ENCODE measurements at places on chromosomes 6 and 20.

DNA sequence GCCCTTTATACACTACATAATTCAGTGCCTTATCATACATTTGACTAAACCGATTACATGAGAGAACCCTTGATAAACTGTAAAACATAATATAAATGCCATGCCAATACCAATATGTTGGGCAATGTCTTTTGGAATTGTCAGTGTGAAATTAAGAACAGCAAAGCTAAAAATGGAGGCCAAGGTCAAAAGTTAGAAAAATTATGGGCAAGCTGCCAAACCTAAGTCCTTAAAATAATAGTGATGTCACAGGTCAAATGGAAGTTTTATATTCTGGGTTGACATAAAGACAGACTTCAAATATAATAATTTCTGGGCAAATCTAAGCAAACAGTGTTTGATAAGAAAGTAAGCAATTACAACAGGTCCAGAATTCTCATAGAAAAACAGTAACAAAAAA is 696.7 kb downstream of the RNF144B start:
- DNase-seq = no peak

DNA sequence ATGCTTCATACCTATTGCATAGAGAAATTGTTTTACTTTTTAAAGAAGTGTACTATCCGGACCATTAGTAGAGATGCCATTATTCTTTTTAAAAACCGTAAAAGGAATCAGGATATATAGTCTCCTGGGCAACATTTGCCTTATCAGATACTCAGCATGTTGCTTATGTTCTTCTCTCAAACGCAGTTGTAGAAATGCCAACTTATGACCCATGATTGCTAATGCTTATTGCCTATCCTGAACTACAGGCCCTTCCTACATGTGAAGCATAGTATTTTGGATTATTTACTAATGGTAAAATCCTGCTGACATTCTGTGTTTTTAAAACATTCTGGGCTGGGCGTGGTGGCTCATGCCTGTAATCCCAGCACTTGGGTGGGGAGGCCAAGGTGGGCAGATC is 99.5 kb downstream of the FOXO3 start:
- no peak for DNase-seq

DNA sequence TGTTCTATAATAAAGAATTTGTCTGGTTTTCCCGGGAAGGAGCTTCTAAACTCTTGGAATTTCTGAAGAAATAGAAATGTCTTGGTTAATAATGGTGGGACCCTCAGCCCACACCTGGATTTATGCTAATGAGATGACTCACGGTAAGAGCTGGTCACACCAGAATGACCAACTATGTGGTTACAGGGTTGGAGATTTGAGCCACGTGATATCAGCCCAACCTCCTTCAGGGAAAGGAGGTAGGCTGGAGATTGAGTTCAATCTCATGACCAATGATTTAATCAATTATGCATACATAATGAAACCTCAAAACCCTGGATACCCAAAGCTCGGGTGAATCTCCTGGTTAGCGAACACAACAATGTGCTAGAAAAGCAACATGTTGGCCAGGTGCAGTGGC is 22.1 kb upstream of the CDKN1A start:
- DNase-seq = no peak

DNA sequence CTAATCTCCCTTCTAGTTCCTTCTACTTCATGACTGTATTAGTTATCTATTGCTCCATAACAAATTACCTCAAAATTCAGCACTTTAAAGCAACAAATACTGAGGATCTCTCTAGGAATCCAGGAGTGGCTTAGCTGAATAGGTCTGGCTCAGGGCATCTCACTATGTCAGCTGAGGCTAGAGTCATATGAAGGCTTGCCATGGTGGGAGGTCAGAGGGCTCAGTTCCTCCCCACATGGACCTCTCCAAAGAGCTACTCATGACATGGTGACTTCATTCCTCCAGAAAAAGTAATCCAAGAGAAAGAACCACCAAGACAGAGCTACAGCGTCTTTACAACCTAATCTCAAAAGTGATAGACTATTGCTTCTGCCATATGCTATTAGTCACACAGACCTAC is 70.2 kb upstream of the PRND start:
- DNase-seq = no peak

DNA sequence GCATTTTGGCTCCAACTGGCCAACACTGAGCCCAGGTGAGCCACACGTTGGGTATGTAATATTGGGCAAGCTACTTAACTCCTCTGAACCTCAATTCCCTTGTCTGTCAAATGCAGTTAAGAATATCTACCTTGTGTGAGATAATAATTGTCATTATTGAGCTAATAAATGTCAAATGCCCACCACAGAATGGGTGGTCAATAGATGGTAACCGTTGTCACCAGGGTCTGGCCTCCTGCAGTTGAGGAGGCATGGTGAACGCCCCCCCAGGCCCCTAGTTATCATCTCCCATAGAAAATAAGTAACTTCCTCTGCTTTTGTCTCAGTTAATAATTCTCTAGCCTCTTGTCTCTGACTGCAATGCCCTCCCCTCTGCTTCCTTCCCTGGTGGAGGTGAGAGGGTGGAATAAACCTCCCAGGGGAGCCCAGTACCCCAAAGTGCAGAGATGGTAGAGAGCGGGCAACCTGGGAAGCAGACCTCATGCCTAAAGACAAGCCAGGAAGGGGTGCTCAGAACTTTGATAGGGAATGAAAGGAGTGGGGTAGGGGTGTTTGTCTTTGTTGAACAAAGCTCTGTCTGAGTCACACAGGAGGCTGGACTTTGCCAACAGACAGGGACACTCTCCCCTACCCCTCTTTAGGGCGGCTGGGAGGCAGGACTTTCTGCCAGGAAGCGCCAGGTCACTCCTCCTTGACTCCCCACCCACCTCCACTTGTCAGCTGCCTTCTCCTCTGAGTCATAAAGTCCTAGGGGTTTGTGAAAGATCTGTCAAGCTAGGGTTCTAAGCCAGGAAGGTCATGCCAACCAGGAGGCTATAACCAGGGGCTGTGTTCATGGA is 1.3 kb upstream of the UNC5CL start:
- no peak for DNase-seq

GRCh38 chr6:137903933-137904821 is 37.1 kb downstream of the TNFAIP3 start:
- DNase-seq = no peak

- no peak for DNase-seq
Observed at GRCh38 chr6:11500008-11500407, 37.5 kb upstream of the TMEM170B start.

DNA sequence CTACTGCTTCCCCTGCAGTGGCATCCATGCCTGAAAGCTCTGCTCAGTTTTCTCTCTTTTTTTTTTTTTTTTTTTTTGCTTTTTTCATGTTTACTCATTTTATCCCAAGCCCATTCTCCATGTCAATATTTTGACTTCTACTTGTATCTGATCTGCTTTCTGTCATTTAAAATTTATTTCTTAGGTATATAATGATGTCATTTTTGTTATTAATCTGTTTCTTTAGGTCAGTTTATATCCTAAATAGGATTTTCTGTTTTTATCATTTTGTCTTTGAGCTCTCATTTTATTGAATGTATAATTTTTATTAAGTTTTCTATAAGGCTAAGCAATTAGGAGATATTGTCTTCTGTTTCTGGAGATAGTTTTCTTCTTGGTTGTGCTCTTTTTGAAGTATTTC is 138.5 kb upstream of the PMEPA1 start:
- no peak for DNase-seq

DNA sequence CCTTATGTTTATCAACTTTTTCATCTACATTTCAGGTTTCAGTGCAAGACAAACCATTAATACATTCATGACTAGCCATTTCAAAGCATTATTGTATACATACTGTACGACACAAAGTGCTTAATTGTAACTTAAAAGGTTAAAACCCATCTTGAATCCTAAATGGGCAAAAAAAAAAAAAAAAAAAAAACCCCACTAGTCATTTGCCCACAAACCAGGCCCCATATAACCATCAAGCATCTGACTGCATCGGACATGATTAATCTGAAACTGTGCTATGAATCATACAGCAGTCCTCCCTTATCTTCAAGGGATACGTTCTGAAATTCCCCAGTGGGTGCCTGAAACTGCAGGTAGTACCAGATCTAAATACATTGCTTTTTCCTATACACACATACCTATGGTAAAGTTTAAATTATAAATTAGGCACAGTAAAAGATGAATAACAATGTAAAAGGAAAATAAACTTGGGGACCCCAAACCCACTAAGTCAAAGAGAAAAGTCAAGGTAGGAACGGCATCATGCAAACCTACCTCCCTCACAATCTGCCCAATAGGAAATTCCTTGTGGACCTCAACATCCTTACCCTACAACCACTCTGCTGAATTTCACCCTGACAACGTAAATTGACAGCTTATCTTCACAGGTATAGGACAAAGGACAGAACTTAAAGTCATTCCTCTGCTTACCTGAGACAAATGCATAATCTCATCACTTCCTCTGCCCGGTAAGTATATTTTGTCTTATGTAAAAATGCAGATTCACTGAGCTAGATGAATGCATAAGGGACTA is 14.3 kb downstream of the B4GALT5 start:
- no peak for DNase-seq

GRCh38 chr6:31354864-31355582 is 2.0 kb downstream of the HLA-B start:
- no peak for DNase-seq

DNA sequence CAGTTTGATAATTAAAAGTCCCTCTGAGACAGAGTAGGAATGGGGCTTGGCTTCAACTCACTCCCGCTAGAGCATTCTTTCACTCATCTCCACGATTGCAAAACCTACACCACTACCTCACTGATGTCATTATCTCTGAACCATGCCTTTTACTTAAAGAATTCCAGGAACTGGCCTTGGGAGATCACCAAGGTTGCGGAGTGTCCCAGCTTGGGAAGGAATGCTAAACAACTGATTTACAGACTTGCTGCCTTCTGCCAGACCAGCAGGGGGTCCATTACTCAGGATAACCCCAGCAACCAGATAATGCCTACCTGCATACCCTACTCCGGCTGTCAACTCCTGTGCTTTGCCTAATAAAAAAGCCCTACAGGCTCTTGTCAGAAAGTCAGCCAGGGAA is 102.2 kb upstream of the RALGAPA2 start:
- no peak for DNase-seq

DNA sequence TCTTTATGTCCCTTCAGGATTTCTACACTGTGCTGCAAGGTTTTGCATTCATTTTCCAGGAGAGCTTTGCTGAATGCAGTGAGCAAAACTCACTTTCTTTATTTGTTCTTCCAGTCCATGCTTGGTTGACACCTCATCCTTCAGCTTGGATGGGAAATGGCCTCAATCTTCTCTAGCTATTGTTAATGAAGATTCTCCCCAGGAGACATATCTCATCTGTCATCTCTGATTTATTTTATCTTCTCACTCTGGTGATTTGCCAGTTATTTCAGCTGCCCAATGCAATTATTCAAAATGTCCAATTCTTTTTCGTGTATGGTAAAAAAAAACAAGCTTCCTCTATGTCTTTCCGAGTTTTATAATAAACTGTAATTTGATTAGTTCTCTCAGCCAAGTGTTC is 77.9 kb upstream of the PAK5 start:
- no peak for DNase-seq

DNA sequence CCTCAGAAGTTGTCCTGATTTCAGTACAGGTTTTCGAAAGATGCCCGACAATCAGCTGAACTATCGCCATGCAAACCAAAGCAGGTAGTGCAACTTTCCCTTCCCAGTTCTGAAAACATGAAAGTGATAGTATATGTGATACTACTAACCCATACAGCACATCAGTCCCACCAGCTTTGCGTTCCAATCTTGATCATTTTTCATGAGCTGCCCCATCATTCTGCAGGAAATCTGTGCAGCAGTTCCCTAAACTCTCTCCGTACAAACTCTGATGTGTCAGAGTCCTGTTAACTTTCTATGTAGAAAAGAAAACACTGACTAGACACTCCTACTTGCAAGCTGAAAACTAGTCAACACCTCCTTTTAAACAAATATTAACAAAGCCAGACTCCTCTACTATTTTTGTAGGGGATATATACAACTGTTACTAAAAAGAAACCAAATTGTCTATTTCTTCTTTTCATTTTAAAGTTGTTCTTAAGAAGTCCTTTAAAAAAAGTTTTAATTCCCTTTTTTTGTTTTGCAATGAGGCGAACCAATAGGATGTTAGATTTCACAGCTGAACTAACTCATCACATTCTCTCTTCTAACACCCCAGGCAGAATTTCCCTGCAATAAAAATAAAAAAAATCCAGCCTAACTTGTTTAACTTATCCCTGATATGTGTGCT is 99.6 kb upstream of the DST start:
- DNase-seq = no peak

DNA sequence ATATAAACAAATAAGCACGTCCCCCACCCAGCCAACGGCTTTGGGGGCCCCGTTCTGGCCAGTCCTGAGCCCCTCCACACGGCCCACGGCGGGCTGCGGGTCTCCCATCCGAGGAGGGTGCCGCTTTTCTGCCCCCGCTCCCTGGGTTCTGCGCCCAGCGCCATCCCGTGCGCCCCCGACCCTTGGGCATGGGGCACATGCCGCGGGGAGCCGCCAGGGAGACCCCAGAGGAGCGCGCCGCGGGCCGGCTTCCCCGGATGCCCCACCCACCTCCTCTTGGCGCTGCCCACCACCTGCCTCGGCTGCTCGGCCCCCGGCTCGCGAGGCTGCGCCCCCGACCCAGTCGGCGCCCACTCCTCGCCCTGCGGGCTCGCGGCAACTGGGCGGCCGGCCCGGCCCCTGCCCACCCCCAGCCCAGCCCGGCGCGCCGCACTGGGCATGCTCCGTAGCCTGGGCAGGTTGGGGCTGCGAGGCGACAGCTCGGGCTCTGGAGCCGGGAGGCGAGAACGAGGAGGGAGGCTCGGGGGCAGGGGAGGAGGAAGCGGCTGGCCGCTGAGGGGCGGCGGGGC is 570 bp upstream of the PLCB4 start:
- no peak for DNase-seq

DNA sequence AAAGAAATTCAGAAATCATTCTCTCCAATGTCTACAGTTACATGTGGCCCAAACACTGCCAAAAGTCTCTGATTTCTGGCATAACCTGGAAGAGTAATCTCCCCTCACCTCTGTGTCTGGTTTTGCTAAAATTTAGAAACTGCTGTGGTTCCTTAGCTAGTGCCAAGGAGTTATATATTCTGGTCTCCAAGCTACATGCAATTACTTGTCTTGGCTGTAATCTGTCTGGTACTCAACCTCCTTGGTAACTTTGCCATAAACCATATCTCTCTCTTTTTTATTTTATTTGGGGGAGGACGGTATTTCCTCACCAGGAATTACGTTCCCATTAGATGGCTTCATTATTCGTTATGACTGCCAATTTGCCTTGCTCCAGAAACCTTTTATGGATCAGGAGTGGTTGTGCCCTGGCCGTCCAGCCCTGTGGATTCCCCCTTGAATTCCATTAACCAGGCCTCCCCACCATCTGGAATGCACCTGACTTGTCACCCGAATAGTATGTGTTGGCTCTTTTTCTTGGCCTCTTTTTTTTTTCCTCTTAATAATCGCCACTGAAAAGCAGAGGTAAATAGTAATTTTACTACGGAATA is 400.0 kb downstream of the CD83 start:
- DNase-seq = no peak

GRCh38 chr6:104908031-104908887 is 48.5 kb upstream of the HACE1 start:
- DNase-seq = no peak

DNA sequence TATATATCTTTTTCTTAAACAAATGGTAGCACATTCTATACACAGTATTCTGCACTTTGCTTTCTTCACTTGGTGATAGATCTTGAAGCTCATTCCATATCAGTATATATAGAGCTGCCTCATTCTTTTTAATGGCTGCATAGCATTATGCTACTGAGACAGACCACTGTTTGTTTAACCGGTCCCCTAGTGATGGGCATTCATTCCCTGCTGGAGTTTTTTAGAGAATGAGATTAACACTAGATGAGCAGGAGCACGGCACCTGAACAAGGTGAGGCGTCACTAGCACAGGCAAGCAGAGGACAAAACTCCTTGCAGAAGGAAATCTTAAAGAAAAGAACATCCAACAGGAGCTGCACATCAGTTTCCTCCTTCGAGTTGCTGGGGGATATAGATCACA is 69.6 kb downstream of the GNAS-AS1 start:
- DNase-seq = no peak
